NCI-H2171 (cell line): ENCODE measurements at places on chromosomes 2 and 18.

GRCh38 chr18:35510076-35510651 lies 12.4 kb upstream of the INO80C start:
- no peak for DNase-seq

- no peak for DNase-seq
These were observed 68.6 kb downstream of the EXOC6B start for GRCh38 chr2:72757177-72757775.

DNA sequence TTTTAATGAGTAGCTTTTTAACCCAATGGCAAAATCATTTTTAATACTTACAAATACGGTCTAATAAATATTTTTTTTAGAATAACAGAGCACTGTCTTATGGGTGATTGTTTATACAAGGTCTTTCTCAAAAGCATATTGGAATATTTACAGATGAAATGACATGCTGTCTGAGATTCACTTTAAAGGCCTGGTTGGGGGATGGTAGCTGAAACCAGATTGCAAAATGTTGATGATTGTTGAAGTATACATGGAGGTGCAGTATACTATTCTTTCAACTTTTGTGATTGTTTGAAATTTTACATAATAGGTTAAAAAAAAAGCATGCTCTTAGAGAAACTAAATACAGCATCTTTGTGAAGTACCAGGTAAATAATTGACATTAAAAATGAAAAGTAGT lies 111.2 kb downstream of the FMNL2 start:
- DNase-seq = no peak

GRCh38 chr2:9739531-9739964 lies 103.7 kb upstream of the TAF1B start:
- DNase-seq = no peak

GRCh38 chr18:67134911-67135310 lies 381.6 kb downstream of the DSEL start:
- no peak for DNase-seq

GRCh38 chr2:148614322-148615049 lies 30.1 kb upstream of the EPC2 start:
- DNase-seq = no peak

DNA sequence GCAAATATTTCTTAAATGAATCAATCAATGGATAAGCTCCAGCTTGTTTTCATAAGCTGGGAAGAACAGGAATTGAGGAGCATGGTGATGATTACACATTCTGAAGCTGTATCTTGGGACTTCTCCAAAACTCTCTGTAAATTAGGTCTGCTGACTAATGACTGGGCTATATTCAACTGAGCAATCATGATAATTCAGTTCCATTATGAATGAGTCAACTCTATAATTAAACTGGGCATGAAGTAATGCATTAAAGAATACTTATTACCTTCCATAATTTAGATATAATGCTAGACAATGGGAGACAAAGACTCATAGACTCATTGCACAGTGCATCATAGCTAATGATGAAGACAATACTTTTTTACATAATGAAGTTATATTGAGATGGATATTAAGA lies 207.4 kb downstream of the CBLN2 start:
- no peak for DNase-seq

- no peak for DNase-seq
These were observed 49.7 kb downstream of the GLI2 start for GRCh38 chr2:120785228-120785966.

- DNase-seq = no peak
These were observed 52.2 kb downstream of the CDK15 start for GRCh38 chr2:201858281-201859184.

- peak; percentile 50 for DNase-seq
These were observed 67.4 kb downstream of the TNP1 start for GRCh38 chr2:216792222-216793021.

DNA sequence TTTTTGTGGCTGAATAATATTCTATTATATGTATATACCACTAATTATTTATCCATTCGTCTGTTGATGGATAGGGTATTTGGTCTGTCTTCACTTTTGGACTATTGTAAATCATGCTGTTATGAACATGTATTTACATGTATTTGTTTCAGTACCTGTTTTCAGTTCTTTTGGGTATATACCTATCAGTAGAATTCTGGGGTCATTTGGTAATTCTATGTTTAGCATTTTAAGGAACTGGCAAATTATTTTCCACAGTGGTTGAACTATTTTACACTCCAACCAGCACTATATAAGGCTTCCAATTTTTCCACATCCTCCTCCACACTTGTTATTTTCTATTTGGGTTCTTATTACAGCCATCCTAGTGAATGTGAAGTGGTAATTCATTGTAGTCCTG lies 12.4 kb upstream of the TANK start:
- DNase-seq = no peak

DNA sequence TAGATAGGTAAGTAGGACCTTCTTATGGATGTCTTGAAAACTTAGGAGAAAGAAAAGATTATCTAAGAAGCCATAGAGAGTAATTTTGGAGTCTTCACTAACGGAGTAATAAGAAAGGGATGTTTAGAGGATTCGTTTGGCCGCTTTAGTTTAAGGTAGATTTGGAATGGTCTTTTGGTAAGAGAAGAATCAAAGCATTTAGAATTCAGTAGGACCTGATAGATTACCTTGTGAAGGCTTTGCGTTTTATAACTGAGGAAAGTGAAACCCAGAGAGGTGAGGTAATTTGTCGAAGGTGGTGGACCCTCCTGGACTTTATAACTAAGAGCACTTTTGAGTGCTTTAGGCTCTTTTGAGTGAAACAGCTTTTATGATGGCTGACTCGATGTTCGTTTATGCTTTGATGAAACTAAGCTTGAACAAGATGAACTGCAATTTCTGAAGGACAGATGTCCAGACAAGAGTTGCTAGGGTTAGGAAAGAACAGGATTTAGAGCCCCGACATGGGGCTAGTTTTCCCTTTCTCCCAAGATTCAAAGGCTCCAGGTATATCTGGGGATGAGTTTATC lies 1.3 kb downstream of the MYL12B start:
- no peak for DNase-seq
